ENCODE measurements at places on chromosomes 6 and 20. TPM values are rescaled to one million over a fixed set of nuclear protein-coding genes. Genes with fewer than 3 reads are reported as not detected.
A peak's percentile ranks its signal among the peaks of the same experiment; 100 is the strongest.

DNA sequence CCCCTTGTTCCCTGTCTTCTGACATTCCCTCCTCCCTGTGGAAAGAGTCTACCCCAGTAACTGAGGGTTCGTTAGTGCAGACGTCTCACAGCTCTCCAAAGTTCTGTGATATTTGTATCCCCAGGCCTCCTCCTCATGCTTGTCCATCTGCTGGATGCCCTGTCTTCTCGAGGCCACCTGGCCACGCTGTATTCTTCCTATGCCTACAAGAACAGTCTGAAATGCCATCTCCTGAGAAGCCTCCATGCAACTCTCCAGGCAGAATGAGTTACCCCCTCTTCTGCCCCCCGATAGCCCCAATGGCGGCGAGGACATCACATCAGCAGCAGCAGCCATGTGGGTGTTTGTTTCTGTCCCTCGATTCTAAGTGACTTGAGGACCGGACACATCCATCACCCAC lies 9.3 kb downstream of the ULBP2 start:
- no peaks in the 10 kb centered on the region for H3K36me3 ChIP-seq
- peaks cover 28% of the 10 kb centered on the region for H3K27me3 ChIP-seq
- no peak for DNase-seq

GRCh38 chr6:132412656-132413498 lies 11.6 kb upstream of the MOXD1 start:
- no peak overlapping the region for H3K4me3 ChIP-seq
- no peak overlapping the region for H3K27ac ChIP-seq
- no peaks in the 10 kb centered on the region for H3K27me3 ChIP-seq
- H3K4me1 ChIP-seq, result no peaks in the 10 kb centered on the region

DNA sequence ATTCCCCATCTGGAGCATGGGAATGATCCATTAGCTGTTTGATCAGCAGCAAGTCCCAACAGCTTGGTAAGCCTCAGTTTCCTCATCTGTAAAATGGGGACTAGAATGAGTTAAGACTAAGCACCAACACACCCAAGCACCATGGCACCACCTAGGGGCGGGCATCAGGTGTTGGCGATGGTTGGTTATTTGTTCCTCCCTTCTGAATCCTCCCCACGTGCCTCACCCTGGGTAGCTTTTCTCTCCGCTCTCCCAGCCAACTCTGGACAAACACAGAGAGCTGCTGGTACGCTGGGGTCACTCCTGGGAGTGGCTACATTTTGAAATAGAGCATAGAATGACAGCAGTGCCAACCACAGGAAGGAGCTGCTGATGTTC lies 13.3 kb upstream of the ITPR3 start:
- DNase-seq, result no peak
- no peaks in the 10 kb centered on the region for H3K27me3 ChIP-seq
- no peak overlapping the region for H3K27ac ChIP-seq
- no peak overlapping the region for H3K4me3 ChIP-seq

SLC26A8 gene
- 0.07 TPM for total RNA-seq

DNA sequence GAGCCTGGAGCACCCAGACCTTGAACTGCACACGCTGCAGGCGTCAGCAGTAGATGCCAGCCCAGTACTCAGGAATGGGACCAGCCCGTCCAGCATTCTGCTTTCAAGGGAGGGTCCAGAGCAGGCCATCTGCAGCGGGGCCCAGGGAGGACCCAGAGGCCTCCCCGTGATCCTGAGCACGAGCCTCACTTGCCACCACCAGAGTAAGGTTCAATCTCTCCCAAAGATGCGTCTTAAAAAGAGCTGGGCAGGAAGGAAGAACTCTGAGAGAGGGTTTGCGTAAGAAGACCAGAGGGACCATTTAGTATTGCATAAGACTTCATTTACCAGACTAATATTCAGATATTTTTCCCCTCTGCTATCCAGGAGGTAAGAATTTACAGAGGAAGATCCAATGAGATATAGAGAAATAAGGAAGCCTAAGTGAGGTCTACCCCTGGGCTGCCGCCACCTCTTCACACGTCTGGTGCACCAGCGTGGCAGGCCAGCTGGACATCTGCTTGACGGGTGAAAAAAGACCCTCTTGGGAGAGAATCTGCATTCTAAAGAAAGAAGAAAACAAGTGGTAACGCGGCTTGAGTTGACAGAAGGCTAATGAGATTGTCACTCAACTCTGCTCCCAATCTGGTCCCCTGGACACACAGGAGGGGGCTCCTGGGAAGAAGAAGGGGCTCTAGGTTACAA lies 107.3 kb downstream of the PRND start:
- no peak for DNase-seq
- H3K4me3 ChIP-seq, result no peak overlapping the region
- no peak overlapping the region for H3K27ac ChIP-seq

GRCh38 chr20:50501972-50502745 lies 8.0 kb upstream of the PTPN1 start:
- H3K27ac ChIP-seq, result peak overlapping the region; percentile 80
- no peaks in the 10 kb centered on the region for H3K36me3 ChIP-seq
- H3K4me3 ChIP-seq, result no peak overlapping the region
- no peaks in the 10 kb centered on the region for H3K27me3 ChIP-seq
- DNase-seq, result no peak
- peaks cover 9% of the 10 kb centered on the region for H3K4me1 ChIP-seq

DNA sequence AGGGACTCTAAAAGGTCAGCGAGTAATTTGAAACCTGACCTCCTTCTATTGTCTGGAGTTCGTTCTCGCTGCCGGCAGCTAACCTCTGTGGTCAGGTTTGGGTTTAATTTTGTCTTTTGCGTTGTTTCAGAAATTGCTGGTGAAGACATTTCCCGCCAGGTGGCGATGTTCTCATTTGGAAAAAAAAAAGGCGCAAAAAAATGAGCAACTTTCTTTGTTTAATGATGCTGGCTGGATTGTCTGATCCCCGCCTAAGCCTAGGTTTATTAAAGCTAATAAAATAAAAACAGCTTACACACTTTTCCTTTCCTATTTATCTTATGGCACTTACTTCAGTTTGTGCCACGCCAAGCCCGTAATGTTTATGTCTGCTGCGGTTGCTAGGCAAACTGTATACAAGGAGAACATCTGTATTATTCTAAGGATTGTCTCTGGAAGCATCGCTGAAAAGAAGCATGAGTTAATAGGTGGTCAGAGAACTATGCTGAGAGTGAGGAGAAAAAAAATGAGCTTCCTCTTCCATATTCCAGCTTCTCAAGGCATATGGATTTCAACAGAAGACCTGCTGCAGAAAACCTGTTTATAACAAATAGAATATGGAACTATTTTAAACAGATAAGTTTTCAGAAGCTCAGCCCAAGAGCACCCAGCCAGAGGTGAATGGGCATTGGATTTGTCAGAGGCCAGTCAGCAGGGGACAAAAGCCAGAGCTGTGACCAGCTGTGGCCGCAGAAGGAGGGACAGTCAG lies 205.7 kb downstream of the DOK5 start:
- no peaks in the 10 kb centered on the region for H3K36me3 ChIP-seq
- H3K27me3 ChIP-seq, result no peaks in the 10 kb centered on the region
- no peak overlapping the region for H3K27ac ChIP-seq
- H3K4me1 ChIP-seq, result no peaks in the 10 kb centered on the region

- no peaks in the 10 kb centered on the region for H3K27me3 ChIP-seq
- H3K27ac ChIP-seq, result no peak overlapping the region
Observed at GRCh38 chr6:56144538-56145324, 102.6 kb downstream of the COL21A1 start.

DNA sequence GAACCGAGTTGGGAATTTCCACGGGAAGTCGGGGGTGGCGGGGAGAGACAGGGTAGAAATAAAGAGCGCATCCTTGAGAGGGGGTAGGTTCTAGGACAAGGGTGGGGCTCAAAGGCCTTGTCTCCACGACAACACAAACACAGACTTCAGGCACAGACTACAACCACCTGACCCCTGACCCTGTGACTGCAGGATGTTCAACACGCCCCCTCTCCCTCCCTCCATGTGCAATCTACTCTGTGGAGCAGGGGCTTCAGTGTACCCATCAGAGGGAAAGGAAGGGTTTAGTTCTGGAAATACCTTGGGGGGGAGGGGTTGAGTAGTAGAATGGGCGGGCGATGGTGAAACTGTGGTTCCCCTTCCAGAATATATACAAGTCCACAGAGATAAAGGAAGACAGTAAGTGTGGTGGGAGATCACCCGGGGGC lies 651 bp upstream of the TAPBP start:
- no peaks in the 10 kb centered on the region for H3K36me3 ChIP-seq
- peak overlapping the region; percentile 96 for H3K27ac ChIP-seq
- peak; percentile 85 for DNase-seq
- no peaks in the 10 kb centered on the region for H3K4me1 ChIP-seq
- H3K27me3 ChIP-seq, result no peaks in the 10 kb centered on the region

- no peaks in the 10 kb centered on the region for H3K4me1 ChIP-seq
- H3K4me3 ChIP-seq, result no peak overlapping the region
- DNase-seq, result no peak
- no peak overlapping the region for H3K27ac ChIP-seq
- no peaks in the 10 kb centered on the region for H3K27me3 ChIP-seq
Observed at GRCh38 chr6:100050550-100050949, 56.5 kb upstream of the MCHR2 start.

DNA sequence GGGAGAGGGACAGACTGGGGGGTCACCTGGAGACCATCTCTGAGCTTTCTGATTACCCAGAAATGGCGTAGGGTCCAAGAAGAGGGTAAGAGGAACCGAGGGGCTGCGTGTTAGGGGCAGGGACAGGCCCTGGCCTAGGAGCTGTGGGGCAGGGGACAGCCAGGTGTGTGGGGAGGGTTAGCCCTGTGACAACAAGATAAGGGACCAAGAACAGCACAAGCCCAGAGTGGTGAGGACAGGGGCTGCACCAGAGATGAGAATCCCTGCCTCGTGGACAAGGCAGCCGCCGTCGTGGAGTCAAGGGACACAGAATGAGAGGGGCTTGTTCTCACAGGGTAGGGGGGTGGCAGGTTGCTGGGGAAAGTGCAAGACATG lies 449 bp upstream of the AVP start:
- H3K27me3 ChIP-seq, result peaks cover 4% of the 10 kb centered on the region
- no peak overlapping the region for H3K27ac ChIP-seq
- no peaks in the 10 kb centered on the region for H3K4me1 ChIP-seq

DEK gene
- 126 TPM for total RNA-seq

DNA sequence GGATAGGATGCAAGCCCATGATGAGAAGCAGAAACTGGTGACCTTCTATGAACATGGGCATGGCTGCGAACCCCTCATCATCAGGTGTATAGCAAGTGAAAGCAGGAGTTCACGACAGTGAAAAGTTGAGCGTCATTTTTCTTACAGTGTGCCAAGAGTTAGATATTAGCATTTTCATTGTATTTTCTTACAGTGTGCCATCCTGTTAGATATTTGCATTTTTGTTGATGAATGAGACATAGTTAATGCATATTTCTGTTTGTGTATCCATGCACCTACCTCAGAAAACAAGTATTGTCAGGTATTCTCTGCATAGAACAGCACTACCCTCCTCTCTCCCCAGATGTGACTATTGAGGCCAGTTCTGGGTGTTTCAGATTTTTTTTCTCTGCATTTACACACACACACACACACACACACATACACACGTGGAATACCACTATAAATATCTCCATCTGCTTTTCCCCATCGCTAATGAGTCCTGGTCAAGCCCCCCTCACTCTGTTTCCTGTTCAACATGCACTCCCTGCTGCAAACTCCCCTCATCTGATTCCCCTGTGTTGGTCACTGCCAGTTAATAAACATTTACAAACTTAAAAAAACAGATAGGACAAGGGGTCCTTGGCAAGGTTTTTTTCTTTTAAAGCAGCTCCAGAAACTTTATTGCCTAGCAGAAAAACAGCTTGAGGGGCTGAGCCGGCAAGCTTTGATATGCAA lies 41.7 kb downstream of the PLN start:
- H3K27ac ChIP-seq, result no peak overlapping the region
- H3K27me3 ChIP-seq, result no peaks in the 10 kb centered on the region
- H3K4me1 ChIP-seq, result peaks cover 5% of the 10 kb centered on the region
- DNase-seq, result no peak

DNA sequence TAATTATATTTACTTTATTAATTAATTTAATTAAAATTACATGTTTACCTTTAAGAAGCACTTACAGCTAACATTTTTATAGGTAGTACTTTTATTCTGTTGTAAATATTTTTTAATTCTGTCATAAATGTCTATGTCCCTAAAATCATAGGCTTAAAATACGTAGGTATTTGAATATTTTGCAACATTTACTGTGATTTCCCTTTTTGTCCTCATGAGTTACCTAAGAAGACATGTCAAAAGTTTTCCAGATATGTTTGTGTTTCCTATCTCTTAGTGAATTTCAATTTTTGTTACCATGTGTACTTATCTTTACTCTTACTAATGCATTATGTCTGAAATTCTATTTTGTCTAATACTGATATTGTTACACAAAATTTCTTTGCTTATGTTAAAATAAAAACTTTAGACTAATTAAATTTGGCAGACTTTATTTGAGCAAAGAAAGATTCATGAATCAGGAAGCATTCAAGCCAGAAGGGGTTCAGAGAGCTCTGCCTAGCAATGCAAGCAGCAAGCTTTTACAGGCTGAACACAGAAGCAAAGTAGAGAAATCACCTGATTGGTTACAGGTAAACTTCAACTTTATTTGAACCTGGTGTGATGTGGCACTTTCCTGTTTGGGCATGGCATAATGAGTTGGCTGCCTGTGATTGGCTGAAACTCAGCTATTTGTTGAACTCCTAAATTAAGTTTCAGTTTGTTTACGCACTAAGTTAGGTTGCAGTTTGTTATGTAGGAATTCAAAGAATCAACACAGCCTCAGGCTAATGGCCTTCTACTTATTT lies 123.2 kb upstream of the TMEM170B start:
- H3K4me3 ChIP-seq, result no peak overlapping the region
- no peak for DNase-seq
- no peaks in the 10 kb centered on the region for H3K36me3 ChIP-seq
- H3K27me3 ChIP-seq, result no peaks in the 10 kb centered on the region

GRCh38 chr6:111794727-111795452 lies 78.4 kb downstream of the FYN start:
- H3K27me3 ChIP-seq, result no peaks in the 10 kb centered on the region
- no peak overlapping the region for H3K27ac ChIP-seq
- H3K4me1 ChIP-seq, result no peaks in the 10 kb centered on the region
- H3K36me3 ChIP-seq, result no peaks in the 10 kb centered on the region

RSPH9 gene
- not detected for total RNA-seq

GRCh38 chr6:43492673-43493072 lies 15.3 kb downstream of the TJAP1 start:
- peaks cover 21% of the 10 kb centered on the region for H3K4me1 ChIP-seq
- H3K27me3 ChIP-seq, result no peaks in the 10 kb centered on the region
- DNase-seq, result no peak
- H3K27ac ChIP-seq, result no peak overlapping the region
- H3K36me3 ChIP-seq, result no peaks in the 10 kb centered on the region

- H3K4me1 ChIP-seq, result no peaks in the 10 kb centered on the region
- no peaks in the 10 kb centered on the region for H3K36me3 ChIP-seq
- H3K27me3 ChIP-seq, result no peaks in the 10 kb centered on the region
- no peak overlapping the region for H3K4me3 ChIP-seq
Observed at GRCh38 chr6:158314737-158315136, 2.5 kb downstream of the TULP4 start.

TFAP2D gene
- total RNA-seq, result not detected

- H3K36me3 ChIP-seq, result no peaks in the 10 kb centered on the region
- DNase-seq, result peak; percentile 53
- no peak overlapping the region for H3K4me3 ChIP-seq
- H3K27me3 ChIP-seq, result no peaks in the 10 kb centered on the region
- H3K4me1 ChIP-seq, result no peaks in the 10 kb centered on the region
Observed at GRCh38 chr6:47168180-47168579, 126.0 kb upstream of the ADGRF1 start.

GRCh38 chr6:37168811-37169495 lies 999 bp upstream of the PIM1 start:
- no peaks in the 10 kb centered on the region for H3K36me3 ChIP-seq
- DNase-seq, result no peak
- H3K4me3 ChIP-seq, result peak overlapping the region; percentile 47
- H3K4me1 ChIP-seq, result no peaks in the 10 kb centered on the region
